ENCODE measurements at places on chromosomes 4 and X.

DNA sequence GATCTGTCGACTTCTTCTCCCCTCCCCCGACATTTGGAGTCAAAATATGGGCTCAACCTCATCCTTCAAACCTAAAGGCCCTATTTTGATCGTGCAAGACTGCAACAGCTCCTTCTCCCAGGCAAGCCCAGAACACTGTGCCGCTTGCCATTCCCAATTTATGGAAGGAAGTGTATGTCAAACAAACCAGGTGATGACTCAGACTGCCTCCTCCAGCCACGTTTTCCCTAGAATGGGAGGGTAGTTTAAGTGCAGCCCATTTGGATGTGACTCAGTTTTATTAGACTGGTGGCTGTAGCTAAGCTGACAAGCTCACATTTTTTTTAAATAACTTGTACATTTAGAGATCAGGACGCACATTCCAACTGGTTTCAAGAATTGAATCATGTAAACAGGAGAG is 570.4 kb upstream of the DIPK2B start:
- DNase-seq, result no peak

- no peak for DNase-seq
These were observed 26.3 kb upstream of the C4orf54 start for GRCh38 chr4:99683895-99684294.

GRCh38 chr4:160848489-160848888 is 1315.3 kb downstream of the FSTL5 start:
- no peak for DNase-seq

DNA sequence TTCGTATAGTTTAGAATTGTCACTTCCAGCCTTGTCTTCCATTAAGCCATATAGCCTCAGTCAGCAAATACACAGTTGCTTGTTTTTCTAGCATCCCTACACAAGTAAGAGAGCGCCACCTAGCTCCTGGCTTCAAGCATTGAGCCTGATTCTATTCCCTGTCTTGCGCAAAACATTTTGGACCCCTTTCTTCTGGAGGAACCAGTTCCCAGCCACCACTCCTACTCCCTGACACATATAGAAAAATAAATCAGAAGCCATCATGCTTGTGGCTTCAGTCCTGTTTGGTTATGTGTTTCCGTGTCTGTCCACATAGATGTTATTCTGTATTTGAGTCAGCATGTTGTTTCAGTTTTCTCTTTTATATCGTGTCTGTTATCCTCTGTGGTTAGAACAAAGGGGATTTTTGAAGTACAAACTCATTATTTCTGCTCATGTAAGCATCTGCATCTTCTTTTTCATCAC is 59.9 kb downstream of the GK start:
- peak; percentile 24 for DNase-seq

GRCh38 chr4:66556651-66557278 is 886.5 kb upstream of the EPHA5 start:
- no peak for DNase-seq

DNA sequence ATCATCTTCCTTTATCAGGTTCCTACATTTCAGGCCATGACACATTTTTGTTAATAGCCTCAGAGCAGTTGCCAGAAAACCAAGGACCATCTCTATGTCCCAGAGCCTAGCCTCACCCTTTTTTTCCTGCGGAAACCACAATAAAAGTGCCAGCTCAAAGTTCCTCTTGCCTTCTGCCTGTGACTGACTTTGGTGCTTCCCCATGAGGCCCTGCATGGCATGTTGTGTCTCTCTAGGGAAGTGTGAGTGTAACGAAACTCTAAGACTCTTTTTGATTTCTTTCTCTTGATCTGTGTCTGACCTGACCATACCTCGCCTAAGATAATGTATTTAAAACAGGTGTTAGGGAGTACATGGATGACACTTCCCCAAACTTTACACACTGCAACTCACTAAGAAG is 642.3 kb upstream of the BOD1L1 start:
- DNase-seq, result no peak

- no peak for DNase-seq
These were observed 296.1 kb upstream of the LDB2 start for GRCh38 chr4:17194586-17194985.

DNA sequence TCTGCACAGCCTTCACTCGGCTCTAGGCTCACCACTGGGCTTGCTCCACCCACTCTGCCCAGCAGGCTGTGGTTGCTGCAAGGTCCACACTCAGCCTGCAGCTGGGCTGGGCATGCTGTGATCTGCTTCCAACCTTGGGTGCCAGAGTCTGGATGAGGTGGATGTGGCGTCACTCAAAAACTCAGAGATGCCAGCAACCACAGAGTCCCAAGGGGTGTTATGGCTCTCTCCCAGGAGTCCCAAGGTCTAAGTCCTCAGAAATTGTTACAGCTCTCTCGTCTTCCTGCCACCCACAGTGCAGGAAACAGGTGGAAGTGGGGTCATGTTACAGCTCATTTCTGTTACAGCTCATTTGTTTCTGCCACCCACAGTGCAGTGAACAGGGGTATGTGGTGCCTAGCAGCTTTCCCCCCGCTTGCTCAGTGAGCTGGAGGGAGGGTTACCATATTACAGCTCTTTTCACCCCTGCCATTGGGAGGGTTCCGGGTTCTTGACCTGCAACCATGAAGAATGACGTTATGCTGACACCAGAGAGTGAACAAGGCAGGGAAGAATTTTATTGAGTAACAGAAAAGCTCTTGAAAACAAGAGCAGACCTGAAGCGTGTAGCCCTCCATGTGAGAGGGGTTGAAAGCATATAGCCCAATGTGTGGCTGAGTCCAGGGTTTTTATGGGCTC is 893.9 kb downstream of the PCDH7 start:
- DNase-seq, result no peak

- DNase-seq, result no peak
These were observed 679.2 kb upstream of the FRG1 start for GRCh38 chr4:189261475-189261874.

DNA sequence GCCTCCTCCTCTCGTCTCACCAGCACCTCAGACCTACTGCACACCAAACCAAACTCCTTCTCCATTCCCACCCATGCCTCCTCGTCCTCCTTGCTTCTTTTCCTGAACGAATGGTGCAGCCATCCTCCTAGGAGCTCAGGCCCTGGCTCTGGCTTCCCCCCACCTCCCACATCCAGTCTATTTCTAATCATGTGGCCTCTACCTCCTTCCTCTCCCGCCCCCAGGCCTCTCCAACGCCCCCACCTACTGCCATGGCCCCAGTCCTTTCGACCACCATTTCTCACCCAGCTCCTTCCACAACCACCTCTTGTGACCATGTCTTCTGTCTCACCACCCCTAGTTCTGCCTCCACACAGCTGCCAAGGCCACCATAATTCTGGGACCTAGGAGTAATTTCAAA is 127.1 kb downstream of the PJA1 start:
- no peak for DNase-seq

DNA sequence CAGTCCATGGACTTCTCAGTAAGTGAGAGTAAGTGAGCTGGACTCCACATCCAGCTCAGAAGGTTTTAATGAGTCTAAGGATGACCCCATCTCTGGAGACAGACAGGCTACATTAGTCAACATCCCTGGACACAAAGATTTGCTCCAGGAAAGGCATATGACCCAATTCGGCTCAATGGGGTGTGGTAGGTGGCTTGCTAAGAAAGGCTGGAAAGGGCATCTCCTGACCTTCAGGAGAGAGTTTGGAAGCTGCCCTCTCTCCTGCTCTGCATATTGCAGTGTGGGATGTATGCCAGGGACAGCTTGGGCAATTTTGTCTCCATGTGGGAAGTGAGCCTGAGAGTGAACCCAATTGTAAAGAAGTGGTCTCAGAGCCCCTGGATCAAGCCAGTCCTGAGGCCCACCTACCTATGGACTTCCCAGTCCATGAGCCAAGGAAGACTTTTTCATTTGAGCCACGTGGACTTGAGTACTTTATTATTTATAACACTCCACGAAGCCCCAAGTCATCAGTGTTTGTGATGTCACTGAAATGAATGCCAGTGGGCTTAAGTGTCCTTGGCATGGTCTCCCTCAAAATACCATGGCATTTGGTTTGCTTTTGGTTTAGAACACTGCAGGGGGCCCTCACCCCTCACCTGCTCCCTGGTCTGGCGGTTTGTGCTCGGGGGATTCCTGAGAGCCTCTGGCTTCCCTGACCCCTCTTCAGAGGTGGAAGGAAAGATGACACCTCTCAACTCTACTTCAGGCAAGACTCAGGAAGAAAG is 10.4 kb upstream of the ABLIM2 start:
- DNase-seq, result no peak

GRCh38 chr4:26122690-26123089 is 198.1 kb upstream of the RBPJ start:
- DNase-seq, result no peak

DNA sequence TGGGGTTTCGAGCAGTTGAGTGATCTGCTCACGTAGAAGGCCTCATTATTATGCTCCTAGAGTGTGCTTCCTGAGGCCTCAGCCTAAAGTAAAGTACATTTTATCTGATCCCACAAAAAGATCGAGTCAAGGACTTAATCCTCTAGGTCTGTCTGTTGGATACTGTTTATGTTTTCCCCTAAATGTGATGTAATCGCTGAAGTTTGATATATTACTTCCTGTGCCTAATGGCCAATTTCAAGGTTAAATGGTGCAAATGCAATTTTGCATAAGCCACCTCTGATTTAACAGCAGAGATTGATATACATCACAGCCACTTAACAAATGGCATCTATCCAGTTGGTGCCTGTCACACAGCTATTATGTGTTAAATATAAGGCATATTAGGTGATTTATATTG is 19.4 kb upstream of the SERTM2 start:
- DNase-seq, result no peak

GRCh38 chr4:121011780-121012340 is 60.5 kb downstream of the NDNF start:
- DNase-seq, result no peak

DNA sequence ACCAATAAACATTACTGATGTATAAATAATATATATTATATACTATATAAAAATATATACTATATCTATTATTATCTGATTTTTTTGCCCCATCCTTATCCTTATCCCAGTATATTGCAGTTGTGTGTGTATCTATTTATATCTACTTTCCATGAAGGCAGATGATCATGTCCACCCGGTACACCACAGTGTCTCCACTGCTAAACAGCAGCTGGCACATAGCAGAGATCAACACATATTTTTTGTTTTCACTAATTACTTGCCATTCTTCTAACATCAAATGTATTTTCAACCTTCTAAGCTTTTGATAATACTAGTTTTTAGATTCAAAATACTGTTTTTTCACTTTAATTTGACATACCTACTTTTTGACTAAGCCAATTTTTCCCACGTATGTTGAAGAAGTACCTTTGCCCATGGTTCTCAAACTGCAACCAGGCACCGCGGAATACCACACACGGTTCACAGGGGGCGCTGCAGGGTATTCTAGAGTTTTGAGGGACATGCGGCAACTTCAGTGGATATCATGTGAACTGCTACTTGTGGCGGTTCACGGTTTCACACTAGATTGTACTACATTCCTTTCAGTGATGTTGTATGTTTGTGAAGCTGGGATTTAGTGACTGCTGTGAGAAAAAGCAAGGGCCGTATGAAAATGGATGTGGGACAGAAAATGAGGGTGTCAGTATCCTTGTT is 182.5 kb upstream of the NPY2R start:
- no peak for DNase-seq

Measured in activated T-cell treated with anti-CD3 and anti-CD28 coated beads, Interleukin-2, amount 50 U/mL, for 1 hour (primary cell).